SW480 (cell line): ENCODE measurements at places on chromosomes 5 and 9.

GRCh38 chr9:84823421-84824271 is 154.1 kb downstream of the NTRK2 start:
- DNase-seq, result no peak

GRCh38 chr5:29079771-29080170 is 2041.4 kb upstream of the CDH9 start:
- no peak for DNase-seq

GRCh38 chr9:122378236-122378635 is 7.4 kb downstream of the PTGS1 start:
- DNase-seq, result no peak

DNA sequence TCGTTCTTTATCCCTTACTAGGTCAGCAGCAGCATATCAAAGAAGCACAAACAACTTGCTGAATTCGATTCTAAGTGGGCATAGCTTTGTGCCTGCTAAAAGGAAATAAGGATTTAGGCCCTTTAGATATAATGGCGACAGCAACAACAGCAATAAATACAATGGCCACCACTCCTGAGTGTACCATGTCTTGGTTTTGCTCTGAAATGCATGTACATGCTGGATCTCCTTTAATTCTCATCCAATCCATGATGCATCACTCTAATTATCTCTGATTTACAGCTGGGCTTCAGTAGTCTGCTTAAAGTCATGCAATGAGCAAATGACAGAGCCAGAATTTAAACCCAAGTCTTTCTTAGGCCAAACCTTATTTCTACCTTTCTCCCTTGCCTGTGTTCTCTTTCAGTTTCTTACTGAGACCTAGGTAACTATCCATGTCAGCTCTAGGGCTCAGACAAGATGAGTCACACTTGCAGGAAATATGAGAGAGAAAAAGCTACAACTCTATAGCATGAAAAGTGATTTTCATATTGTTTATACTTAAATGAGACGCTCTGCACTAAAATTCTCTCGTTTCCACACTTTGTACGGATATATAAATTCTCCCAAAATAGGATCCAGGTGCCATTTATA is 111.8 kb downstream of the HMHB1 start:
- peak; percentile 7 for DNase-seq

- no peak for DNase-seq
Measured at GRCh38 chr5:88377240-88377639, 108.6 kb upstream of the TMEM161B start.

GRCh38 chr5:102542057-102542456 is 43.3 kb upstream of the SLCO6A1 start:
- DNase-seq, result no peak

DNA sequence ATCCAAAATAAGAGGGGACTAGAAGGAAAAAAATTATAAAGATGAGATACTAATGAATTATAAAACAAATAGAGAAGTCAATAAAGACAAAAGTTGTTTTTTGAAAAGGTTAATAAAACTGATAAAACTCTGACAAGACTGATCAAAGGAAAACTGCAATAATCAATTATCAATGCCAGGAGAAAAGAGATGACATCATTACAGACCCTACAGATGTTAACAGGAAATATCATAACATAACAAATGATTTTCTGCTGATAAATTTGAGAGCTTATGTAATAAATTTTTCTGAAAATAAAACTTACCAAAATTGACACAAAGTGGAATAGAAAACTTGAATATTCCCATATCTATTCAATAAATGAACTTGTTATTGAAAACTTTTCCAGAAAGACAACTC is 34.3 kb upstream of the CEP72 start:
- DNase-seq, result no peak

GRCh38 chr5:119389288-119390030 is 33.6 kb downstream of the TNFAIP8 start:
- DNase-seq, result no peak

GRCh38 chr9:86948074-86948929 is 996 bp upstream of the GAS1 start:
- peak; percentile 72 for DNase-seq

DNA sequence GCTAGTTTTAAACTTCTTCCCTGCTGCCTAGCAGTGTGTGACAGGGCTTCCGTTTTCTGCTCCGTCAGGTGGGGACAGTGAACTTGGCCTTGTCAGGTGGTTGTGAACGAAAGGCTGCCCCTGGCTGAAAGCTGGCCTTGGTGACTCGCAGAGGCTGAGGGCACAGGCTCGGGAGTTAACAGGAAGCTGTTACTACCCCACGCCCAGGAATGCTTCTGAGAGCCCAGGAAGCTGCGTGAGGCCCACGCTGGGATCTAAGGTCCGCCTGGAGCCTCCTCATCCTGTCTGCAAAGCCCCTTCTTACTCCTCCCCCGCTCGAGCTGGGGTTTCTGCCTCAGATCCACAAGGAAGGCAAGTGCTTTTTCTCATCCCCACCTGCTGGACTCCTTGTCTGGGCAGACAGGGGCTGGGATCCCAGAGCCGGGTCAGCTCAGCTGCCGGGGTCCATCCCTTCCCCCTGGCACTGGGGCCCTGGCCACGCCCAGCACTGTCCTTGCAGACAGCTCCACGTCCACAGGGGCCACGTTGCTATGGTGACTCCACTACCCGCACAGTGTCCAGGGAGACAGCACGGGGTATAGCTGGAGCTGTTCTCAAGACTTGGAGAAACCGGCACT is 124.7 kb upstream of the TBC1D2 start:
- peak; percentile 48 for DNase-seq

- no peak for DNase-seq
Measured at GRCh38 chr5:96320797-96321196, 112.3 kb downstream of the PCSK1 start.

- no peak for DNase-seq
Measured at GRCh38 chr5:127216898-127217675, 73.5 kb upstream of the MEGF10 start.

GRCh38 chr9:13513716-13514444 is 234.4 kb upstream of the MPDZ start:
- DNase-seq, result no peak

DNA sequence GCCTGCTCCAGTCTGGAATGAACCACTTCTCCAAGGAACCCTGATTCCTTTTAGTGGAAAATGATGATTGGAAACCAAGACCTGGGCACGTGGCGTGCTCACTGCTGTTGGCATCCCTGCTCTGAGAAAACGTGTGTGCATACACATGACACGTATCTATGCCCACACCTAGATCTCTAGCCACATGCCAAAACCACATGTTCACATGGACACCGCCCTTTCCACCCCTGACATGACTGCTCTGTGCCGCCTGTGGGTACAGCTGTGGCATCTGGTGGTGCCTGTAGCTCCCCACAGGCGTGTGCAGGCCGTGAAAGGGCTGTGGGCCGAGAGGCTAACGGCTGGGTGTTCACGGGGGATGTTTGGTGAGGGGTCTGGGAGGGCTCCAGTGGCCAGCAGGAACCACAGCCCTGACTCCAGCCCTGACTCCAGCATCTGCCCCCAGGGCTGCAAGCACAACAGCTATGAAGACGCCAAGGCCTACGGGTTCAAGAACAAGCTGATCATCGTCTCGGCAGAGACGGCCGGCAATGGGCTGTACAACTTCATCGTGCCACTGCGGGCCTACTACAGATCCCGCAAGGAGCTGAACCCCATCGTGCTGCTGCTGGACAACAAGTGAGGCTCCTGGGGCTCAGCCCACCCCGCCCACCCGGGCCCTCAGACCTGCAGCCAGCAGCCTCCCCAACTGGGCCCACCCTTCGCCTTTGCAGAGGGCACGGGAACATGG is 75.1 kb downstream of the KCNT1 start:
- no peak for DNase-seq

DNA sequence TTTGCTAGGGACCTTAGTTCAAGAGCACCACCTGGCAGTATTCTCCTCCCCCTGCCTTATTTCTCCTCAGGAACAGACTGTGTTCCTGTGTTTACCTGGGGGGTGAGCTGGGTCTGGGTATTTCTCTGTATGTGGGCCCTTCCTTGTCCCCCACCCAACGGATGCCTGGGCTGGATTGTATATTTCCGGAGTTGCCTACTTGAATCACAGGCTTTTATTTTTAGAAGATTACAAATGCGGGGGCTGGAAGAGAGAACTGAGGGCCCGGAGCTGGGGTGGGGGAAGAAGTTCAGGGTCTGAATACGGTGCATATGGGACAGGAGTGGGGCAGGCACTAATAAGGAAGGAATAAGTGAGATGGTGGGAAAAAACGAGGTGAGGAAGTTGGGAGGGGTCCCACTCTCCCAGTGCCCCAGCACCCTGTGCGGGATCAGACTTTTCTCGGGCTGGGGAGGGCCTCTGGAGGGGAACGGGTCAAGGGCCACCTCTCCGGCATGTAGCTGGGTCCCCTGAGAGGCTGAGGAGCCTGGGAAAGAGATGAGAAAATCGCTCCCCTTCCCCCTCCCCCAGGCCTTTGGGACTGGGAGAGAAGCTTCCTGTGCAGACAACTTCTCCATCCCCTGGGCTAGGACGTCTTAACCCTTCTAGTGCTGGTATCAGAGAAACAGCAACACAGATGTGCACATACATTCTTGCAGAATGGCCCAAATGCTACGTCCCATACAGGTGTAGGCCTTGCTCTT is 42.1 kb downstream of the PCDH1 start:
- no peak for DNase-seq

GRCh38 chr9:74379718-74380117 is 117.4 kb upstream of the RORB start:
- DNase-seq, result peak; percentile 66

GRCh38 chr5:101662263-101662662 is 633.8 kb downstream of the SLCO4C1 start:
- no peak for DNase-seq

DNA sequence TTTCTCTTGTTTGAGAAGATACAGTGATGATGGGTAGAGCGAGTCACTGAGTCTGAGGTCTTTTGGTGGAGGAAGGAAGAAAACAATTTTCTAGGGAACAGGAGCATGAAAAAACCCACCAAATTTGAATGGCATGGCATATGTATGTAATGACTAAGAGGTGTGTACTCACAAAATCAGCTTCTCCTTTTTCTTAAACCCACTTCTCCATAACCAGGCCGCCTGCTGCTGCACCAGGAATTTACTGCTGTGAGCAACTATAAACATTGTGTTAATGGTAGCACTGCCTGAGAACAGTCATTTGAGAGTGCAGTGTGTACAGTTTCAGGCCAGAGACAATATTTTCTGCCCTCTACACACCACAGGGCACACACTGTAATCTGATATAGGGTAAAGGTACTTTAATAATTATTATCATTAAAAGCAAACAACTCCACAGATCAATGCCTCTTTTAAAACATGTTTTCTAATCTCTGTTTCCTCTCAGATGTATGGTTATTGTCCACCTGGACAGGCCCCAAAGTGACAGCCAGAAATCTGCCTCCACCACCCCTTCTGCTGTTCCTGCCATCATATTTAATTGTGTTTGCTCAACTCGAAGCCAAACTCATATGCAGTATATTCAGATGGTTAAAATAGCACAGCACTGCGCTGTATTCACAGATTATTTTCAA is 241.6 kb downstream of the KIAA0825 start:
- DNase-seq, result no peak

- DNase-seq, result no peak
Measured at GRCh38 chr9:126329476-126330275, 3.0 kb downstream of the MVB12B start.

GRCh38 chr5:109743041-109743531 is 53.4 kb downstream of the MAN2A1 start:
- no peak for DNase-seq

- peak; percentile 33 for DNase-seq
Measured at GRCh38 chr9:92706218-92706940, 36.4 kb upstream of the IPPK start.

- no peak for DNase-seq
Measured at GRCh38 chr5:167951116-167951515, 340.3 kb upstream of the WWC1 start.

DNA sequence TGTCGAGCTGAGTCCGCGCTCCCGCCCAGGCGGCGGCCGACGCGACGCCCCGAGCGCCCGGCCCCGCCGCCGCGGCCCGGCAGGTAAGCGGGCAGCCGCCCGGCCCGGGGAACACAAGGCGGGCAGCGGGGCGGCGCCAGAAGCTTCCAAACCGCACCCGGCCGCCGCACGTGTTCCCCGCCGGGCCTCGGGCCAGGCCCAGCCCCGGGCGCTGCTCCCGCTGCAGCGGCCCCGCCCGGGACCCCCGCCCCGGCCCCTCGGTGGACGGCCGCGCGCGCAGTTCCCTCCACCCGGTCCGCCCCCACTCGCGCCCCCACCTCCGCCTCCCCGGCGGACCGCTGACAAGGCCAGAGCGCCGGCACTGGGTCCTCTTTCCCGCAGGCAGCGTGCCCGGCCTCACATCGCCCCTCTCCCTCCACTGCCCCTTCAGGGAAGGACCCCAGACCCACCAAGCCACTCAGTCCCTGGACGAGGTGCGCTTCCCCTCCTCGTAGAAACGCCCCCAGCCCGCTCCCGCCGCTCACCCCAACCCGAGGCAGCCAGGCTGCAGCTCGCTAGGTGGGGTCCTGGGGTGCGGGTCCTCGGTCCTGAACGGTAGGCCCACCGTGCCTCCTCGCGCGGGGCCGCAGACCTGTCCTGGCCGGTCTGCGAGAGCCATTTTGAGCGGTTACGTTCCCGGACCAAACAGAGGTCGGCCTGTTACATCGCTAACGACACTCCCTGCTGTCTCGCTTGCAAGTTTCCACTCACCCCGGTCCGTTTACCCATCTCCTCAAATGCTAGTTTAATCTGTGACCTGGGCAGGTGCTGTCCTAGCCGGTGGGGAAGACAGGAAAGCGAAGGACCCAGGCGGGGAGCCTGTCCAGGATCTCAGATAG is 475 bp downstream of the WDR5 start:
- DNase-seq, result no peak
